Lower lobe of right lung (tissue), 2 donors: ENCODE measurements at places on chromosomes 3 and 15. TPM values are rescaled to one million over a fixed set of nuclear protein-coding genes. Genes with fewer than 3 reads are reported as not detected.

Gene WNT7A
- total RNA-seq = 4.1 TPM

Gene SATB1
- total RNA-seq = 30.2 TPM

Gene CCRL2
- total RNA-seq = 23.5 TPM

Gene SEMA3B
- total RNA-seq = 77.6 TPM

- no peak for DNase-seq
Observed at GRCh38 chr15:33059184-33059583, 135.3 kb downstream of the FMN1 start.

GRCh38 chr3:101123081-101123480 lies 129.9 kb upstream of the ABI3BP start:
- DNase-seq = no peak

DNA sequence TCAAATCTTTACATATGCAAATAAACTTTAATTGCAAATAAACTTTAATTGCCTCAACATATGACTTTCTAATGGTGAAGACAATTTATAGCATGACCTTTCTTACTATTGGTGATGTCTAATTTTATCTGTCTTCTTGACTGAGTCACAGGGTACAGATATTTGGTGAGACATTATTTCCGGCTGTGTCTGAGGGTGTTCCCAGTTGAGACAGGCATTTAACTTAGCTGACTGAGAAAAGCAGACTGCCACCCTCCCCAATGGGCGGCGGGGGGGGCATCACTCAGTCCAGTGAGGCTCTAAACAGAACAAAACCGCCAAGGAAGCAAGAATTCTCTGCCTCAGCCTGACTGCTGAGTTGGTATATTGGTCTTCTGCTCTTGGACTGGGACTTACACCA lies 160.0 kb downstream of the TBL1XR1 start:
- DNase-seq = no peak

GRCh38 chr15:82995938-82996337 lies 9.9 kb downstream of the RAMAC start:
- DNase-seq = no peak

- no peak for DNase-seq
Observed at GRCh38 chr3:45205126-45205525, 21.0 kb downstream of the TMEM158 start.

- no peak for DNase-seq
Observed at GRCh38 chr3:139309880-139310279, 33.9 kb upstream of the MRPS22 start.

DNA sequence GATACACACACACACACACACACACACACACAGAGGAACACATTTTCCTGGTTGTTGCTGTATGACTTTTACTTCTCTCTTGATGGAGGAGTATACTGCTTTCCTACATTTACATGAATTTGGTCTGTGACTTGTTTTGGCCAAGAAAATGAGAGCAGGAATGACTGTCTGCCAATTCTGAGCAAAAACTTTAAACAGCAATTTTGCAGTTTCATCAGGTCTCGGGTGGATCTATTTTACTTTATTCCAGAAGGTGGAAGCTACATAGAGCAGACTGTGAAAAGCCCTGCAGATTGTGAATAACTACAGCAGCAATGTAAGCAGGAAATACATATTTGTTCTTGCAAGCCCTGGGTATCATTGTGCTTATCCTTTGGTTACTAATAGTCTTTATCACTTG lies 1350.0 kb upstream of the EPHA6 start:
- DNase-seq = no peak
